ENCODE measurements at places on chromosomes 2 and 18.

- DNase-seq = no peak
Measured at GRCh38 chr2:226514895-226515294, 284.7 kb downstream of the IRS1 start.

DNA sequence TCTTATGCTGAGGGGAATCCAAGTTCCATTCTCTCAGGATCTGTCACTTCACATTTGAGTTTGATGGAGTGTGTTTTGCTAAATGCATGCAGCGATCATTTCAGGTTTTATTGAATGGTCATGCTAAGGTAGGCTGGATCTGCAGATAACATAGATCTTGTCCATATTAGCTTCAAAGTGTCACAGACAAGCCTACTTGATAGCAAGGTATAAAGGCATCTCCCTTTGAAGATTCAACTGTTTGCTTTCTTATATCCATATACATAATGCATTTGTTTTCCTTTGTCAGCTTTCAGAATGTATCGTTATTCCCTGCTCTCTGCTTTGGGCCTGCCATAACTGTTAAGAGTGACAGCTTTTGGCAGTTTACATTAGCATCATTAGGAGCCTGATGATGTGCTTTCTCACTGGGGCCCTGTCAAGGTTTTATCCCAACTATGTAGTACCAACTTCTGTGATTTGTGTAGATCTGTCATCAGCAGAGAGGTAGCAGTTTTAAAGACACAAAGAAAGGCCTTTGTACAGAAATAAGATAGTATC lies 604.3 kb upstream of the CDH7 start:
- DNase-seq = no peak

DNA sequence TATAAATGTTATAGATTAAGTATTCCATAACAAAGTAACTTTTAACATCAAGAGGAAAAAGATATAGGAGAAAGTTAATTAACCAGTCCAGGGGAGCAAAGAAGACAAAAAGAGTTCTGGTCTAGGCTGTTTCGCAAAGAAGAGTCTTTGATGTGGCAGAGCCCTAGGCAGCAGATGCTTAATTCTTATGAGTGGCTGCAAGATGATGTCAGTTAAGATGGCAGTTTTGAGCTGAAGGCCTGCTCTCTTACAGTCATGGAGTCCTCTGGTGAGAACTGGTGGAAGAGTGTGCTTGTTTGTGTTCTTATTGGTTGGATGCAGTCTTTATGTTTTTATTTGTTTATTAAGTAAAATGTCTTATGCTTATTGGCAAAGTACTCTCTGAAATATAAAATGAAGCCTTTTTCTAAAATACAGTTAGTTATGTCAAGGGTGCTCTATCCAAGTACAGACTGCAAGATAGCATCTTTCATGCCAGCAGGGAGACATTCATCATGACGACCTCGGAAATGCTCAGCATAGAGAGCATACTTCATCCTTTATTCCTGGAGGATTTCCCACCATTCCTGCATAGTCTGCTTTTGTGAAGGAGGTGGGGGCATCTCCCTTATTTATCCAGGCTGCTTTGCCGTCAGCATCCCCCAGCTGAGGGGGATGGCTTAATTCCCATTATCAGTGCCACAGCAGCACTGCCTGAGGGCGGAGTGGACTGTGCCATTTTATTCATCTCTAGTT lies 38.9 kb upstream of the SERPINE2 start:
- no peak for DNase-seq

DNA sequence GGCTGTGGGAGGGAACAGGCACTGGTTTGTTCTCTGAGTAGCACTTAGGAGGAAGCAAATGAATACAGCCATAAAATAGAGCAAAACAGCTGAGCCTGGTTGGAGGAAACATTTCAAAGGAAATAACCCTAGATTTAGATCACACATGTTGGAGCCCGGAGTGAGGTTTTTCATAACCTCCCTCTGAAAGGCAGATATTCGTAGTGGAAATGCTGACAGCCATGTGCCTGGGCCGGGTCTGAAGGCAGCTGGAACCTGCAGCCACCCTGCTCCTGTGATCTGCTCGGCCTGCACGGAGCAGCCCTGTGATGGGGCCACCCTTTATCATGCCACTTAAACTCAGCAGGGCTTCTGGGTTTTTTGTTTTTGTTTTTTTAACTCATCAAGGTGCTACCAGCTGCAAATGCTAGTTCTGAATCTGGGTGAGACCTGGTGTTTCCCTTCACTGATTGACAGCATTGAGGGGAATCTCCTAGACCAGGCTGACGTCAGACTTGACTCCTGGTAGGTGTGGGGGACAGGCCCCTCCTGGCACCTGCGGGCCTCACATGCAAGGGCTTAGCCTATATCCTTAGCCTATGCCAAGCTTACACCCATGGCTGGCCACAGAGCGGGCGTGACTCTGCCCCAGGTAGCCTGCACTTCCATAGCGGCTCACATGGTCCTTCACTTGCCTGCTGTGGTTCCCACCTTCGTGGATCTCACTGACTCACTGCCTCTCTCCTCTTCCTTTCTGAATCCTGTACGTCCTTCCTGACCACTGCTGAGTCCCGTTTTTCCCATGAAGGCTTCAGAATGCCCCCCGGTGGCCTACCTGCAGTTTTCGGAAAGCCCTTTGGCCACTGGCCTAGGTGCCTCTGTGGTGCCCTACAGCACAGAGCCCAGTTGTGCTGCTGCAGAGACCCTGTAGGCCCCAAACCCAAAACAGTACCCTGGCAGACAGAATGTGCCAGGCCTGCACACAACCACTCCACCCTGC lies 217.3 kb downstream of the SEPTIN10 start:
- no peak for DNase-seq

DNA sequence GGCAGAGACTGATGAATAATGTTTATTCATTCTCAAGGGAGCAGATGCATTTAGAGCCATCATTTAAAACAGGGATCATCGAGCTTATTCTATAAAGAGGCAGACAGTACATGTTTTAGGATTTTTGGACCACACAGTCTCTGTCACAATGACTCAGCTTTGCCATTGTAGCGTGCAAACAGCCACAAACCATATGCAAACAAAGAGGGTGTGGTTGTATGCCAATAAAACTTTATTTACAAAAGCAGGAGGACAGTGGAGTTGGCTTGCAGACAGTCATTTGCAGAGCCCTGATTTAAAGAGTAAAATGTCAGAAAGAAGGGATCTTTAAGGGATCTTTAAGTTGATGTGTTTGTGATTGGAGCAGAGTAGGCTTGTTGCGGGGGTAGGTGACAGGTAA lies 51.5 kb downstream of the SMIM21 start:
- no peak for DNase-seq

DNA sequence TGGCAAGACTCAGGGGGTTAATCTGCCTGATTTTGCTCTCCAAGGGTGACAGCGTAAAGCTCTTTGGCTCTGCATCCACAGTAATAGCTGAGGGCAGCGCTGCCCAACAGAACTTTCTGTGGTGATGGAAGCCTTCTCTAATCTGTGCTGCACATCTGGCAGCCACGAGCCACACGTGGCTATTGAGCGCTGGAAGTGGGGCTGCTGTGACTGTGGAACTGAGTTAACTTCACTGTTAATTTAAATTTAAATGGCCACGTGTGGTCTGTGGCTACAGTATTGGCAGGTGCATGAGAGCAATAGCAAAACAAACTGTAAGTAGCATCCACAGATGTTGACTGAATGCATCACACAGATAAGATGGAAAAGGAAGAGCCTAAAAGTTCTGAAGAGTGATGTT lies 47.3 kb upstream of the TMEM200C start:
- no peak for DNase-seq

Measured in NCI-H187 (cell line).